ENCODE measurements at places on chromosomes 11 and 22.
A peak's percentile ranks its signal among the peaks of the same experiment; 100 is the strongest.

GRCh38 chr11:94132152-94132558, 3.5 kb downstream of the PANX1 start:
- DNase-seq = no peak

GRCh38 chr11:116285026-116285425, 487.8 kb downstream of the BUD13 start:
- DNase-seq = no peak

DNA sequence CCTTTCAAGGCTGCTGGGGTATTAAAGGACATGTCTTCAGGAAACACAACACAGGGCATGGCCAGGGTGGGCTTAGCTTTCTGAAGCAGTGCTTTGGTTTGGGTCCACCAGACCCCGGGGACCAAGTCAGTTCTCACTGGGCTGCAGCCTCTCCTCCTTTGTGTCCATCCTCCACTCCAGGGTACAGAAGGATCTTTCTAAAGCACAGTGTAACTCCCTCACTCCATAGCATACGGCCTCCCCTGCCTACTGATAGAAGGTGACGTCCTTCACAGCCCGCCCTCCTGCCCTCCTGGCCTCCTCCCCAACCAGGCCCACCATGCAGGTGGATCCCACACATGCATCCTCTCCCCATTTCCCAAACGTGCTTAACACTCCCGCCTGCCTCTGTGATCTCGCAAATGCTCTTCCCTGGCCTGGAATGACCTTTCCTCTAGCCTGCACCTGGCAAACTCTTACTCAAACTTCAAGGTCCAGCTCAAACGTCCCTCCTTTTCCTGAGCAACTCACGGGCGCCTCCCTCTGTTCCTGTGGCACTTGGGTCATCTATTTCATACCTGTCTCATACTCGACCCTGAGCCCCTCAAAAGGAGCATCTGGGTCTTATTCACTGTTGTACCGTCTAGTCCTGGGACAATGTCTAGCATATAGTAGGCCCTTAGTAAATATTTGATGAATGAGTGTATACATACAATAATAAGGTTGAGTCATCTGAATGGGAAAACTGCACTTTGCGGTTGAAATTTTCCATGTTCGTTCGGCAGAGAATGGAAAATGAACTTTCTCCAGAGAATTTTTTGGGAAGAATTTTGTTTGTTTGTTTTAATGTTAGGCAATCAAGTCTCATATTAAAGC, 187.7 kb downstream of the EFCAB6 start:
- DNase-seq = no peak

GRCh38 chr11:65545853-65546216, 12.3 kb downstream of the LTBP3 start:
- DNase-seq = no peak

DNA sequence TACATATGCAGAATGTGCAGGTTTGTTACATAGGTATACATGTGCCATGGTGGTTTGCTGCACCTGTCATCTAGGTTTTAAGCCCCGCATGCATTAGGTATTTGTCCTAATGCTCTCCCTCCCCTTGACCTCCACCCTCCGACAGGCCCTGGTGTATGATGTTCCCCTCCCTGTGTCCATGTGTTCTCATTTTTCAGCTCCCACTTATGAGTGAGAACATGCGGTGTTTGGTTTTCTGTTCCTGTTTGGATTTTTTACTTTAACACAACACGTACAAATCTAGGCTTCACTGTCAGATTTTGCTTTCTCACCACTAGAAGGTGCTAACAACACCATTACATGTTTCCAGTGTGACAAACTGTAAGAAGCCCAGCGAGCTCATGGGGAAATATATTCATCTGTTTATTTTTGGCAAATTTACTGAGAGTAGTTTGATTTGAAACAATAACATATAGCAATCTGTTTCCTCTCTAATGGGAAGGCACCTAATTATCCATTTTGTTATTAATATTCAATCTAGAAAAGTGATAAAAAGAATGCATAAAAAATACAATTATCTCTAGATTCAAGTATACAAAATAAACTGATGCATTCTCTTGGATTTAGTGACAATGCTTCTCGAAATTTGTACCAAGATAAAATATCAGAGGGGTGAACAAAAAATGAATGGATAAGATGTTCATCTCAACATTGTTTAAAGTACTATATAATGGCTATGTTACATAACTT, 23.2 kb upstream of the BIRC3 start:
- DNase-seq = peak; percentile 79

DNA sequence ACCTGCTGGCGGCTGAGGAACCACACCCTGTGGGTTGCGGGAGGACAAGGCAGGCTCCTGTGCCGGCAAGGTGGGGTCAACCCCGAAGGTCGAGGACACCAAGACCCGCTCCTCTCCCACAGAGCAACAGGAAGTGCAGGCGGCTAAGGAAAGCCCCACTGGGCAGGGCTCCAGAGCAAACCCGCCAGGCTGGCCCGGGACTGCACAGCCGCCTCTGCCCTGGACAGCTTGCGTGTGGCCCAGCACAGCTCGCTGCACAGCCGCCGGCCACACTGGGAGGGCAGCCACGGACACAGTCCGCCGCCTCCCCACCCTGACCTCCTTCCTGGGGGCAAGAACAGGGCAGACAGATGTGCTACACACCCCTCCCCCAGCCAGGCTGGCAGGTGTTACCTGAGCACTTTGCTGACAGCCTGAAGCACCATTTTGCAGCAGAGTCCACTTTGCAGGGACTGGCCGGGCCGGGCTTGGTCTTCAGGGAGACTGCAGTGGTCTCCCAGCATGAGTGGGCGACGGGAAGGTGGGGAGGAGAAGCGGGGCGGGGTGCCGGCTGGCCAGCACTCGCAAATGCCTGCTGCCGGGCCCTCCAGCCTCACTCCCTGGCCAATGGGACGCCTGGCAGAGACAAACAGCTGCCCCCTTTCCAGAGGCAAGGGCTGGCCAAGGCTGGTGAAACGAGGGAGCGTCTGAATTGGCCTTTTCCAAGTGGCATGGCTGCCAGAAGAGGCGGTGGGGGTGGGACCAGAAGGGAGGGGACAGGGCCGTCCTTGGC, at the start of gene MOB2:
MOB2 (minus strand) TSS at position 726 of the 772 bp plus-strand sequence; CDS start at position 503, 223 bp downstream.
- no peak for DNase-seq

- DNase-seq = peak; percentile 74
These were observed 64.2 kb downstream of the MICAL2 start for GRCh38 chr11:12174477-12175143.

GRCh38 chr22:42357221-42357620, 75.0 kb downstream of the NFAM1 start:
- DNase-seq = no peak

GRCh38 chr11:75408957-75409219, 9.6 kb downstream of the RPS3 start:
- DNase-seq = no peak

- no peak for DNase-seq
These were observed 513.0 kb downstream of the SOX6 start for GRCh38 chr11:15843309-15843872.

DNA sequence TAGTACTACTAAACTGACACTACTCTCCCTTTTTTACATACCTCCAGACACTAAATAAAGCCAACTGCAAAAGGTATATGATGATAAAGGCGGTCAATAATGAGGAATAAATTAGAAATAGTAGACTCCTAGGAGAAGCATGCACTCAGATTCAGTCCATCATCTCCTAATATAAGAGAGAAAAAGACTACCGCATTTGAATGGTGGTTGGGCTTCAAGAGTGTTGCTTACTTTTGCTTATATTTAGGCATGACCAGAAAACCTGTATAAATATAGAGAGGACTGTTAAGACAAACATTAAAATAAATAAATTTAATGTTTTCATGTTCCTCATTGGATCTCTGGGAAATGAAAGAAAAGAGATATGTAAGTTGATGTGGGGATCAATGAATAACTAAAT, 1137.0 kb downstream of the FAM181B start:
- DNase-seq = no peak

GRCh38 chr11:28674433-28675103, 566.4 kb downstream of the METTL15 start:
- DNase-seq = no peak

GRCh38 chr11:111450480-111451320, 61.5 kb downstream of the BTG4 start:
- DNase-seq = no peak

GRCh38 chr11:95282291-95282751, 51.3 kb upstream of the SESN3 start:
- no peak for DNase-seq

DNA sequence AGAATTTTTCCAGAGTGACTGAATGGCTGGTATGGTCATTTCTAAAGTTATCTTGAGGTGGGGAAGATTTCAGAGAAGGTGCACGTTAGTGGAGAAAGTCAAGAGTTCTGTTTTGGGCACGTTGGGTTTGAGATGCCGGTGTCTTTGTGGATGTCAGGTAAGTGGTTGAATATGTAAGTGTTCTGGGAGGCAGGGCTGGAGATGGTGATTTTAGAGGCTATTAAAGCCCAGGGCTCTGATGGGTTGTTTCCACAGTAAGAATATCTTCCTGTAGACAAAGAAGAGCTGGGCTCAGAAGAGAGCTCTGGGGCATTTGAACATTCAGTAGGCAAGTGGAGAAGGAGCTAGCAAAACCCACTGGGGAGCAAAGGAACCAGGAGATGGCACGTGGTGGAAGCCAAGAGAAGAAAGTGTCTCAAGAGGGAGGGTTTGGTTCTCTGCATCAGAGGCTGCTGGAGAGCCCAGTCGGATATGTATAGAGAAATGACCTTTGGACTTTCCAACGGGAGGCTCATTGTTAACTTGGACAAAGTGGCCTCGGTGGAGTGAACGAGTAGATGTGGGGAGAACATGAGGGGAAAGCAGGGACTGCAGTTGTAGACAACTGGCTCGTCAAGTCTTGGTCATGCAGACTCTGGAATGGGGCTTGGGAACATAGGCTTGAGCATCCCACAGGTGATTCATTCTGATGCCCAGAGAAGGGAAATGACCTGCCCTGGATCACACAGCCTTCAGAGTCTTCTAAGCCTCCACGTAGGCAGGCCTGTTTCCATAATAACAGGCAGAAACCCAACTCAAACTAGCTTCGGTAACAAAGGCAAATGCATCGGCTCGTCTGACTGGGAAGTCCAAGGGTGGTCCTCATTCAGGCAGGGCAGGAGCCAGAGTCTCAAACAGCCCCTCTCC, 98.4 kb upstream of the PARVA start:
- no peak for DNase-seq

GRCh38 chr22:31363885-31364465, 17.8 kb upstream of the PATZ1 start:
- DNase-seq = no peak

GRCh38 chr11:46456269-46457001, 64.9 kb upstream of the CHRM4 start:
- no peak for DNase-seq

- no peak for DNase-seq
These were observed 29.8 kb downstream of the KCNE3 start for GRCh38 chr11:74437441-74438042.

- DNase-seq = no peak
These were observed 363.2 kb downstream of the TBC1D22A start for GRCh38 chr22:47125603-47126002.

DNA sequence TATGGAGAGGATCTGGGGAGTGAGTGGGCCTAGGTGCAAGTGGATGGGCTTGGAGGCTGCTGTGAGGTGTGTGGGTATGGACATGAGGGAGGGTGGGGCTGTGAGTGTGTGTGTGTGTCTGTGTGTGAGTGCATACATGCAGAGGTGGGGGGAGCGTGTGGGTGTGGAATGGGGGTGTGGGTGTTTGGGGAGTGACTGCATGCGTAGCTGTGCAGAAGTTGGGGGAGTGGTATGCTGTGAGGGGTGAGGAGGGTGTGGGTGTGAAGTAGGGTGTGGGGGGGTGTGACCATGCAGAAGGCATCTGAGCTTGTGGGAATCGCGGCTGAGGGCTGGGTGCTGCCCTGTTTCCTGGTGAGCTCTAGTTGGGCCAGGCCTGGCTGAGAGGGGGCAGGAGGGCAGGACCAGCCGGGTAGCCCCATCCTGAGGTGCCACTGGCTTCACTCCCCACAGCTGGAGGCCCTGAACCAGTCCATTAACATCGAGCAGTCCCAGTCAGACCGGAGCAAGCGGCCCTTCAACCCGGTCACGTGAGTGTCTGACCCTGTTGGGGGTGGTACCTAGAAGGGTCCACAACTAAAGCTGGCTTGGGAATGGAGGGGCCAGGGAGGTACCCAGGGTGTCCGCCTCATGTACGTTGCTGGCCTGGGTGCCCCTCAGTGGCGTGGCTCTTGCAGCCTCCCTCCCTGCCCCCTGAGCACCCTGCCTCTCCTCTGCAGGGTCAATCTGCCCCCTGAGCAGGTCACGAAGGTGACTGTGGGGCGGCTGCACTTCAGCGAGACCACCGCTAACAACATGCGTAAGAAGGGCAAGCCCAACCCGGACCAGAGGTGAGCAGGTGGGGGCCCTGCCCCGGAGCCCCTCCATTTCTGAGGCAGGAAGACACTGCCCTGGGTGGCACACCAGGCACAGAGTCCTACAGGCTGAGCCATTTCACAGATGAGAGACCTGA, 16.5 kb downstream of the TMEM258 start:
- DNase-seq = peak; percentile 54

DNA sequence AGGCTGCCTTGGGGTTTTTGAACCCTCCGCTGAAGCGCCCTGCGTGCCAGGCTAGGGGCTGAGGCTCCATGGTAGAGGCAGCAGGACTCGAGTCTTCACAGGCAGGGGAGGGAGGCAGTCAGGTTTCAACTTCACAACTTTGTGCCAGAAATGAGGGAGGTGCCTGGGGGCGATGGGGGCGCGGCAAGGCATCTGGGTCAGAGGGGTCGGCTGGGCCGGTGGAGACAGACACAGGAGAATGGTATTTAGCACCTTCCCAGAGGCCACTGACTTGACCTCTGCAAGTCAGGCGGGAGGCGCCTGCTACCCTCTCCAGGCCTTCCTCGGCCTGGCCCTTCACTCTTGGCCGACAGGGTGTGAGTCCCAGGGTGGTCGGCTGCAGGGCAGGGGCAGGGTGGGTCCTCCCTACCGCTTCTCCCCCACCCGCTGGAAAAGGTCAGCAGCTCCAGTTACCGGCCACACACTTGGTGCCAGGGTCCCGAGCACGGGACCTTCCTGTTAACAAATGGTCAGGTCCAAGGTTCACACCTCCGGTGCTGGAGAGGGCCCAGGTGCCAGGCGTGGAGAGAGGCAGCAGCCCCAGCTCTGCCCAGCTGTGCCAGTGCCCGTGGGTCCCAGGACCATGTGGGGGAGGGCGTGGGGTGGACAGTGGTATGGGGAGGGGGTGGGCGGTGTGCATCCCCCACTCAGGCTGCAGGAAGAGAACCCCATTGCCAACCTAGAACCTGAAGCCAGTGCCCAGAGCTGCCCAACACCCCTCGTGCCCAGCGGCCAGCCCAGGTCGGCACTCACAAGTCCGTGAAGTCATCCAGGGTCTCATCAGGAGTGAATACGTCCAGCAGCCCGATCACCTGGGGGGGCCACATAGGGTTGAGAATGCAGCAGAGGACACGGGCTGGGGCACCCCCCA, 3.8 kb downstream of the MAPK12 start:
- DNase-seq = no peak

DNA sequence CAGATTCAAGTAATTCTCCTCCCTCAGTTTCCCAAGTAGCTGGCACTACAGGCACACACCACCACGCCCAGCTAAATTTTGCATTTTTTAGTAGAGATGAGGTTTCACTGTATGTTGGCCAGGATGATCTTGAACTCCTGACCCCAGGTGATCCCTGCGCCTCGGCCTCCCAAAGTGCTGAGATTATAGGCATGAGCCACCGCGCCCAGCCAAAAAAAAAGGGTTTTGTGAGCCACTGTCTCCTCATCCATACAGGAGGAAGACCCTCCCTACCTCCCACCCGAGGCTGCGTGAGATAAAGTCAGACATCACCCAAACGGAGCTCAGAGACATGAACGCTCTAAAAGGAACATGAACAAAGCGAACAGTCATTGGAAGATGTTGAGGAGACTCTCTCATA, 745.7 kb downstream of the BRD1 start:
- DNase-seq = no peak

Data from activated CD4-positive, alpha-beta T cell treated with anti-CD3 and anti-CD28 coated beads, Interleukin-2, amount 10 ng/mL, durations not matched to agents 24 days and 14 days (primary cell).